Activated CD4-positive, alpha-beta T cell treated with anti-CD3 and anti-CD28 coated beads for 48 hours (primary cell): ENCODE measurements at places on chromosomes 2 and 18.

DNA sequence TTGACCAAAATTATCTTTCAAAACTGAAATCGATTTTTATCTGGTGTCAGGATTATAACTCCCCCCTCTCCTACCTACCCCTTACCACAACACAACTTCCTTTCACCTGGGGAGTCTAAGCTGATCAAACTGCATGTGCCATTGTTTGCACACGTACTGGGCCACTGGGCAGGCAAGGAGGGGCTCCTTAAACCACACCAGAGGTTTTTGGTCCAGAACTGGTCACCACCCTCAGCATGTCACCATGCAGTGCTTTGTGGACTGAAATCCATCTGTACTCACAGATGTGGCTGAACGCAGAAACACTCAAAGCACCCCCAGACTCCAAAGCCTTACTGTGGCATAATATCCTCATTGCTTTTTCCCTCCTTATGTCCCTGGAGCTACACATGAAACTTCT lies 13.9 kb upstream of the ARHGAP25 start:
- no peak for DNase-seq

DNA sequence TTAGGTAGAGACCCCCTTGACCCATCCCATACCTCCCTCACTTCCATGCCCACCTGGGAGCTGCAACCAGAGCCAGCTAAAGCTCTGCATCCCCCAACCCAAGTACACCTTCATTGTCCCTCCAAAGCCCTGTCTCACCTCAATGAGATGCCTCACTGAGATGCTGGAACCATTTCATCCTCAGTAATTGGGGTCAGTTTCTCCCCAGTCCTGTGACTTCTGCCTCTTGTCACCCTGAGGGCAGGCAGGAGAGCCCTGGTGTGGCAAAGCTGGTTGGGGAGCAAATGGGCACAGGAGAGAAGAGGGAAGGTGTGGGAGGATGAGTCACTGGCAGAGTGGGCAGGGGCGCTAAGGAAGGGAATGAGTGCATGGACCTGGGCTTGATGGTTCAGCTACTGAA lies 27.9 kb upstream of the NT5DC4 start:
- peak; percentile 66 for DNase-seq

DNA sequence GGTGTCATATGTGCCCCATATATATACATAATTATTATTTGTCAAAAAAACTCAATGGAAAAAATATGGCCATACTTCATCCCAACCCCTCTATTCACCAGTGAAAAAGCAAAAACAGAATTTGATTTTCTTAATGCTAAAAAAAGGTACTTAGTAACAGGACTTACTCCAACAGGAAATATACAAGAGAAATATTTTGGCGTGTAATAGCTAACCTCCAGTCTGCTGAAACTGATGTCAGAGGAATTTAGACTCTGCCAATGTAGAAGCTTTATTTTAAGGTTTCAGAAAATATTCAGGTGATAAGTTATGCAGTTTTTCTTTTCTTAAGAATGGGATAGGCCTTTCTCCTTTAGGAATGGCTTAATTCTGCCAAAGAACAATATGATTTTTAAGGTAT lies 72.6 kb downstream of the TMEFF2 start:
- DNase-seq, result no peak

DNA sequence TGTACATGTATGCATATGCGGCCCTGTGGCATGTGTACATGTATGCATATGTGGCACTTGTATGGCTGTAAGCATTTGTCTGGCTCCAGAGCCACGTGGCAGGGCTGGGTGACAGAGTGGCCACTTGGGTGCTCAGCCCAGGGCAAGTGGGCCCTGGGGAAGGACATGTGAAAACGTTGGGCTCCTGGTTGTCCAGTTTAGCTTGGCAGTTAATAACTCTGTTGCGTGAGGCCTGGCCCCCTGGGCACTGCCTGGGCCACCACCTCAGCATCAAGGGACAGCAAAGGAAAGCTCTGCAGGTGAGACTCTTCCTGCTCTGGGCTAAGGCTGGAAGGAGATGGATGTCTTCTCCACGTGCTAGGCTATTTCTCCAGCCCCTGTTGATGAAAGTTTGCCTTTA lies 119.9 kb downstream of the CTIF start:
- DNase-seq, result no peak

DNA sequence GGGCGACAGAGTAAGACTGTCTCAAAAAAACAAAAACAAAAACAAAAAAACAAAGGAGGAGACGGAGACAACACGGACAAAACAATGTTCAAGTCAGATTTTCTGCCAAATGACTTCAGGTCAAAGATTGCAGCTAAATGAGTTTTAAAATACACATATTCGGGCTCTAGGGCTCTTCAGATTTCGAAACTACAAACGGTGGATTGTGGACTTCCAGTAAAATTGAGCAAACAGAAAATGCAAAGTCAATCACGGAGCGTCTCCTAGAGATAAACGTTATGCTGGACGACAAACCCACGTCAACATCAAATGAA lies 558 bp downstream of the MRPS5 start:
- DNase-seq, result no peak

- no peak for DNase-seq
Measured at GRCh38 chr2:58557176-58557575, 316.1 kb upstream of the FANCL start.

DNA sequence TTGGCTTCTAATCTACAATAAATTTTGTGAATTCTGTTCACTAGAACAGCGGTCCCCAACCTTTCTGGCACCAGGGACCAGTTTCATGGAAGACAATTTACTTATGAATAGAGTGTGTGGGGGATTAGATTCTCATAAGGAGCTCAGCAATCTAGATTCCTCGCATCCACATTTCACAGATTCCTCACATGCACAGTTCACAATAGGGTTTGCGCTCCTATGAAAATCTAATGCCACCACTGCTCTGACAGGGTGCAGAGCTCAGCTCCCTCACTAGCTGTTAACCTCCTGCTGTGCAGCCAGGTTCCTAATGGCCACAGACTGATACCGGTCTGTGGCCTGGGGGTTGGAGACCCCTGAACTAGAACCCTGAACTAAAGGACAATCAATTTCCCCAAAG lies 1568.6 kb upstream of the NXPH2 start:
- no peak for DNase-seq

- DNase-seq, result no peak
Measured at GRCh38 chr18:57547260-57547659, 39.2 kb downstream of the FECH start.

- peak; percentile 94 for DNase-seq
Measured at GRCh38 chr2:135820003-135820618, 16.9 kb downstream of the LCT start.

GRCh38 chr18:51559902-51560287 lies 362.4 kb upstream of the MEX3C start:
- DNase-seq, result no peak

GRCh38 chr2:170716851-170717598 lies 1.9 kb downstream of the SP5 start:
- DNase-seq, result peak; percentile 63

DNA sequence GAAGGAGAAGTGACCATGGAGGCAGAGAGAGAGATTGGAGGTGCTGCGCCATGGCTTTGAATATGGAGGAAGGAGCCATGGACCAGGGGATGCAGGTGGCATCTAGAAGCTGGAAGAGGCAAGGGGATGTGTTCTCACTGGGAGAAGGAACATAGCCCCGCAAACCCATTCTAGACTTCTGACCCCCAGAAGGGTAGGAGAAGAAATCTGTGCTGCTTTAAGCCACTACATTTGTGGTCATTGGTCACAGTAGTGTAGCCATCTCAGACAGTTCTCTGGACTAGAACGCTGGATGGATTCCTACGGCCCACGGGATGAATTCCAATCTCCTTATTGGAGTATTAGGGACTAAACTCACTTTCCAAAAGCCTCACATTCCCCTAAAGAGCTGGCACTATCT lies 67.8 kb downstream of the PTGR3 start:
- no peak for DNase-seq

GRCh38 chr2:15346624-15347023 lies 214.5 kb downstream of the NBAS start:
- no peak for DNase-seq

GRCh38 chr2:151983221-151983620 lies 115.6 kb downstream of the CACNB4 start:
- no peak for DNase-seq

- no peak for DNase-seq
Measured at GRCh38 chr18:58996131-58996641, 131.5 kb downstream of the ZNF532 start.

- DNase-seq, result no peak
Measured at GRCh38 chr2:241121008-241121407, 18.9 kb upstream of the MTERF4 start.
